Tibial artery (tissue), 4 donors: ENCODE measurements at places on chromosomes 3 and 15.
A peak's percentile ranks its signal among the peaks of the same experiment; 100 is the strongest.

GRCh38 chr15:38487378-38487777 lies 33.5 kb downstream of the FAM98B start:
- no peaks in the 10 kb centered on the region for H3K27me3 ChIP-seq
- H3K4me1 ChIP-seq = peaks cover 11% of the 10 kb centered on the region
- H3K27ac ChIP-seq = no peak overlapping the region
- H3K36me3 ChIP-seq = no peaks in the 10 kb centered on the region
- DNase-seq = no peak

GRCh38 chr15:65551183-65551582 lies 20.9 kb downstream of the HACD3 start:
- H3K27me3 ChIP-seq = no peaks in the 10 kb centered on the region
- no peak overlapping the region for H3K27ac ChIP-seq
- no peak for DNase-seq

- H3K27me3 ChIP-seq = no peaks in the 10 kb centered on the region
- no peaks in the 10 kb centered on the region for H3K36me3 ChIP-seq
- no peak overlapping the region for H3K4me3 ChIP-seq
- peaks cover 73% of the 10 kb centered on the region for H3K4me1 ChIP-seq
These were observed 22.1 kb downstream of the PLOD2 start for GRCh38 chr3:146138902-146139301.

- H3K4me1 ChIP-seq = no peaks in the 10 kb centered on the region
- no peaks in the 10 kb centered on the region for H3K27me3 ChIP-seq
- H3K27ac ChIP-seq = no peak overlapping the region
- no peak overlapping the region for H3K4me3 ChIP-seq
- DNase-seq = no peak
- no peaks in the 10 kb centered on the region for H3K36me3 ChIP-seq
These were observed 6.0 kb upstream of the GRAMD1C start for GRCh38 chr3:113832477-113833164.

- no peak for DNase-seq
- no peak overlapping the region for H3K4me3 ChIP-seq
- peaks cover 95% of the 10 kb centered on the region for H3K36me3 ChIP-seq
- H3K27me3 ChIP-seq = no peaks in the 10 kb centered on the region
- H3K4me1 ChIP-seq = no peaks in the 10 kb centered on the region
These were observed 10.0 kb downstream of the SEC61A1 start for GRCh38 chr3:128062033-128062745.

- DNase-seq = peak; percentile 97
- peaks cover 6% of the 10 kb centered on the region for H3K4me1 ChIP-seq
- peak within 1 kb of the TSS; percentile 86 for H3K4me3 ChIP-seq
- H3K27ac ChIP-seq = peak within 1 kb of the TSS; percentile 78
These were observed at the start of gene CEP70 for GRCh38 chr3:138594150-138594934. TSS of gene CEP70 (minus strand) at chr3:138594260. CDS start at chr3:138572927, 21,333 bp downstream.

DNA sequence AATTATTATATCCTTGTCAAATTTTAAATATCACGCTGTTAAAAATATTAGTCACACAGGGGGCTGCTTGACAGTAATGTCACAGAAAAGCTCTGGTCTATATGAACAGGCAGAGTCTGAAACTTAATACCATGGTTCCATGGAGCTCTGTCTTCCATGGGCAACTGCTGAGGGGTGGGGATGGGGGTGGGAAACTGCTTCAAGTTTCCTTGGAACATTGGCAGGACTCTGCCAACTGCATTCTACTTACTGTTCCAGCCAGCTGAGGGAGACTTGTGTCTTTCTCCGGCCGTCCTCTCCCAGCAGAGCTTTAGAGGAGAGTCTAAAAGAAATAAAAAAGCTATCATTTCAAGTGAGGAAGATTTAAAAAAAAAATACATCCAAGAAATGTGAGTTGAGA lies 348.7 kb downstream of the ZIC1 start:
- no peak overlapping the region for H3K4me3 ChIP-seq
- DNase-seq = no peak
- no peaks in the 10 kb centered on the region for H3K36me3 ChIP-seq
- peak overlapping the region; percentile 48 for H3K27ac ChIP-seq
- no peaks in the 10 kb centered on the region for H3K27me3 ChIP-seq
- no peaks in the 10 kb centered on the region for H3K4me1 ChIP-seq

DNA sequence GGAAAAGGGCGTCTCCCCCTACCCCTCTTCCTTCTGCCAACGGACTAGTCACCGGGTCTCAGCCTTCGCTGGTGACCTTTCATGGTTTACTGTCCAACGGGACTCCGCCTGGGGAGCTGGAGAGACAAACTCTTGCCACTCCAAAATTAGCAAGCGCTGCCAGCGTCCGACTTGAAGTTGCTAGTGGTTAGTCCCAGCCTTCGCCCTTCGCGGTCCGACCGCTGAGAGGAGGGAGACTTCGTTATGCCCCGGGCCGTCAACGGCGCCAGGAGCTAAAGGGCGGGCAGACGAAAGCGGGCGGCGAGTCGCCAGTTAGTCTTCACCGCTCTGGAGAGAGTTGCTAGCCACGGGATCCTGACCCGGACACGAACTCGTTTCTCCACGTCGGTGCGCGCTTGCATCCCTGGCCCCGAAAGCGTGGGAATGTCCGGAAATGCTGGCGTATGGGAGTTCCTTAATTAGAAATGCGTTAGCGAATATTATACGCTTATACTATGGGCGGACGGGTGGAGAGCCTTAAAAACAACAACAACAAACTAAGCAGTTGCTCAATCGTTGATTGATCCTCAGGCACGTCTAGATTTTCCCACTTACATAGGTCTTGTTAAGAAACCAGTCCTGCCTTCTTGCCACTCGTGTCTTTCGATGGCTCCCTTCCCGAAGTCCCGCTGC lies 716 bp downstream of the SMC4 start:
- peaks cover 10% of the 10 kb centered on the region for H3K4me1 ChIP-seq
- H3K36me3 ChIP-seq = no peaks in the 10 kb centered on the region
- peak overlapping the region; percentile 87 for H3K27ac ChIP-seq
- DNase-seq = peak; percentile 28

DNA sequence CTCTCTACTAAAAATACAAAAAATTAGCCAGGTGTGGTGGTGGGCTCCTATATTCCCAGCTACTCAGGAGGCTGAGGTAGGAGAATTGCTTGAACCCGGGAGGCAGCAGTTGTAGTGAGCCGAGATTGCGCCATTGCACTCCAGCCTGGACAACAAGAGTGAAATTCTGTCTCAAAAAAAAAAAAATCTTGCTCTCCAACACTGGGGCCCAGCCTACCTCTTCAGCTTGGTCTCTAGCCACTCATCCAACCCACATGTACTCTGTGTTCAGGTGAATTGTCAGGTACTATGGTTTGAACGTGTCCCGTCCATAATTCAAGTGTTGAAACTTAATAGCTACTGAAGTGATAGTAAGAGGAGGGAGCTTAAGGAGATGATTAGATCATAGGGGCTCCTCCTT lies 22.4 kb upstream of the RAB7A start:
- no peak for DNase-seq
- no peaks in the 10 kb centered on the region for H3K36me3 ChIP-seq
- no peak overlapping the region for H3K4me3 ChIP-seq
- no peak overlapping the region for H3K27ac ChIP-seq
- H3K4me1 ChIP-seq = no peaks in the 10 kb centered on the region

DNA sequence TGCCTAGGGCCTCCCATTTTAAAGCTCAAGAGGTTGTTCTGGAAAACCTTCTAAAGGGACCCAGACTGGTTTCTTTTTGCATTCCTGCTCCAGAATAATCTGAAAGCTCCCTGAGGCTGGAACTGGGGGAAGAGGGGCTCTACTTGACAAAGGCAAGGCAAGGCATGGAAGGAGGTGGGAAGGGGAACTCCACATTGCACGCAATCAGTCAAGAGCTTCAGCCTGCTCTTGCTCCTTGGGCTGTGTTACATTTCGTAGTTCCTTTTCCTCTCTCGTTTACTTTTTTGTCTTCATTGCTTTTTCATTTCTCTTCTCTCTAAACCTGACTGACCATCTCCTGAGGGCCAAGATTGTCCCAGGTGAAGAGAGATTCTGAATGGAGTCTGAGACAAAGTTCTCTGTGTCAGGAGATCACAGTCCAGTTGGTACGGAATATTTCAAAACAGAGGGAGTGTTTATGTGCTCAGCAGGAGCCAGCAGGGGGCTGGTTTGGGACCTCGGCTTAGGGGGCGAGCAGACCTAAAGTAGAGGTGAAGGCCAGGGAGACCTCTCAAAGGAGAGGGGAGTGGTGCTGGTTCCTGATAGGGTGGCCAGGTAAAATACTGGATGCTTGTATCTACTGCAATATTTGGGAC lies 6.0 kb upstream of the KCTD6 start:
- no peaks in the 10 kb centered on the region for H3K27me3 ChIP-seq
- no peak for DNase-seq
- peaks cover 6% of the 10 kb centered on the region for H3K4me1 ChIP-seq
- H3K27ac ChIP-seq = no peak overlapping the region
- H3K4me3 ChIP-seq = no peak overlapping the region
- H3K36me3 ChIP-seq = no peaks in the 10 kb centered on the region
